ENCODE measurements at places on chromosomes 11 and 22.

DNA sequence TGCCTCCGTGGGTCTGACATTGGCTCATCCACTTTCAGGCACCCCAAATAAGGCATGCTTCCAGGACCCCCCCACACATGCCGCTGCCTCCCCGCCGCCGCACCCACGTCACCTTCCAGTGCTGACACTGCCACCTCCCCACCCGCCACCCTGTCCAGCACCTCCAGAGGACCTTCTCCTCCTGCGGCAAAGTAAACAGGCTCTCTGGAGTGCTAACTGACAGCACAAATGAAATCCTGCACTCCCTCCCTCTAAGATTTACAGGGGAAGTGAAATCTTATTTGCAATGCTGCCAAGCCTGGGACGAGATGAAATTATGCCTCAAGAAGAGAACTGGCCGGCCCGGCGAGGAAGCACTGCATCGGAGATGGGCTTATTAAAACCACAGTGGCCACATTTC, 35.3 kb downstream of the MACROD1 start:
- no peak for DNase-seq

GRCh38 chr22:27473533-27473932, 328.0 kb downstream of the MN1 start:
- DNase-seq, result no peak

DNA sequence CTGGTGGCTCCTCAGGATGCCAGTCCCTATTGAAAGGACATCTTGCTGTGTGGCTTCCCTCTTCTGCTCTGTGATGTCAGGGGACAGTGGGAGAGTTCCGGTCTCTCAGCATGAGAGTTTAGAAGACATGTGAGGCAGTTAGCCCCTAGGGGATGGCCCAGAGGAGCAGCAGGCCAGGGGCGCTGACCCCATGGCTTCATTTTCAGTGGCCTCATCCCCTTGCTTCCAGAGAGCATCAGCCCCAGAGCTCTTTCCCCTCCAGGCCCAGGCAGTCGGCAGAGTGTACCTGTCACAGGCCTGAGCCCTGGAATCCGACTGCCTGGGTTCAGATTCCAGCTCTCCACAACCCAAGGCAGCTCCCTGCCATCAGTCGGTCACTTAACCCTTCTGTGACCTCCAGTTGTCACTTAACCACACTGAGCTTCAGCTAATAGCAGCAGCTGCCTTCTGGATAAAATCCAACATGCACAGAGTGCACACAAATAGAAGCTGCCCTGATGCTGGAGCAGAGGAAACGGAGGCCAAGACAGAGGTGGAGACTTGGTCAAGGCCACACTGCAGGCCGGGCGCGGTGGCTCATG, 14.1 kb upstream of the LRRC10B start:
- no peak for DNase-seq

DNA sequence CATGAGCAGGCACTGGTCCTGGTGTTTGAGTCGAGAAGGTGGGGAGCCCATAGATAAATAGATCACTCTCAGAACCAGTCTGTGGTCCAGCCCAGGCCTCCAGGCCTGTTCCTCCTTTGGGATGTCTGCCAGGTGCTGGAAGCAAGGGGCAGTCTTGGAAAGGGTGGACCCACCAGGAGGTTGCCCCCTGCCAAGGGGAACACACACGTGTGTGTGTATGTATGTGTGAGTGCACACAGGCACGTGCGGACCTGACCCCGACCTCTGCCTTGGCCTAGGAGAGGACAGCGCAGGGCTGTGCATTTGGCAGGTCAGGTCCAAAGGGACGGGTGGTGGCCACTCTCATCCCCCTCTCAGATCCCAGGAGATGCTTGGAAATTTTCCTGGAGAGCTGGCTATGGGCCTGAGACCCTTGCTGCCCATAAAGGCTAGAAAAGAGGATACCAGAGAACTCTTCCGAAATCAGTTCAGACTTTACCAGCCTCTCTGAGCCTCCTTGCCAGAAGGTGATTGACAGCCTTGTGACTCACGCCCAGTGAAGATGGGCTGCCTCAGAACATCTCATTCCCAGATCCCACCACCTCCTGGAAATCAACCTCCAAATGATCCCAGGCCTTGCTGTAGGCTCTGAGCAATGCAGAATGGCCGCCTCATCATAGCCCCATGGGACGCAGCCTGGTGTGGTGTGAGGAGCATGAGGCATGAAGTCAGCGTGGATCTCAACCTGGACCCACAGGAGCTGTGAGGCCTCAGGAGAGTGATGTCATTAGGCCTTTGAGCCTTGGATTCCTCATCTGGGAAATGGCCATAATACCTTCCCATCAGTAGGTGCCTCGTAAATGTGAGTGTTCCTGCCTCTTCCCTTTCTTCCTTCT, 24.0 kb upstream of the CREB3L1 start:
- no peak for DNase-seq

Data from AG10803 (cell line).